ENCODE measurements at places on chromosomes 2 and 18.

GRCh38 chr2:40282428-40282827 lies 169.5 kb downstream of the SLC8A1 start:
- no peak for DNase-seq

- no peak for DNase-seq
Observed at GRCh38 chr2:12554224-12555011, 162.3 kb upstream of the TRIB2 start.

DNA sequence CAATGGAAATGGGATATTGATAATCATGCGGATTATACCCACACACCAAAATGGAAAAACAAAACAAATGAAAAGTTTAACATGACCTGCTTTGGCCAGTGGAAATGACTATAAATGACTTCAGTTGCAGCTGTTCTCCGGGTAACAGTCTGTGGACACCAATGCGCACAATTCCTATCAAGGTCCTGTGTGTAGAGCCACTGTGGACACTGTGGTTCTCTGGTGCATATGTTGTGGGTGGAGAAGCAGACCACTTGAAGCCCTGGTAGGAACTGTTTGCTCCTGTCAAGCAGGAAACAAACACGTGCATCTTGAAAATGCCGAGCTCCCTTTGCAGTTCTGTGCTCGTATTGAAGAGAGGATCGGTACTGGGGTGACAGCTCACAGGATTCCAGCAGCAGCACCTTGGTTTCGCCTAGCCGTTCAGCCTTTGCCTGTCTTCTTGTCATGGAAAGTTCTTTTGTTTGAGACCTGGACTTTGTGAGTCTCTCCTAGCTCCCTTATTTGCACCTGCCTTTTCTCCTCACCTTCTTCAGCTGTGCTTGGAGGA lies 32.9 kb downstream of the NCK2 start:
- DNase-seq = no peak

GRCh38 chr2:234955091-234955591 lies 3.3 kb downstream of the SH3BP4 start:
- DNase-seq = peak; percentile 67

DNA sequence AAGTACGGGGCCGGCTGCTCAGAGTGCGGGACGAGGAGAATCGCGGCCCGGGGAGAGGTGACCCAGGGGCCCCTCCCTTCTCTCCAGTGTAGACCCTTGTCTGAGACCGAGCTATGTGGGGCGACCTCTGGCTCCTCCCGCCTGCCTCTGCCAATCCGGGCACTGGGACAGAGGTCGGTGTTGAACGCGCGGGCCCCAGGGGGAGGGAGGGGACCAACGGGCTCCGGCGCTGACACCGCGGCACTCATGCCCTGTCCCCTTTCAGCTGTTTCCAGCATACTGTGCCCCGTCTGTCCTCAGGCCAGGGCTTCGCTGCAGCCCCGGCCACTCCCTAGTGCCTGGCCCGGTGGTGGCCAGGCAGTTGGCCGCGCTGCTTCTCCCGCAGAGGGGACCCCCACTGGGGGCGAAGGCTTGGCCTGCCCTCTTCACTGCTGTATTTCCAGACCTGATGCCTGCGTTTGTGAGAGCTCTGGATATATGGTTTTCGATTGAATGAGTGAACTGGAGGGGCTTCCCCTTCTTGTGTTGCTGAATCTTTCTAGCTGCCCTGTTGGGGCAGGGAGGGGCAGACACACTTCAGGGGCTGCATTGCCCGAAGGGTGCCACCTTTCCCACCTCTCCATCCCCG lies 809 bp downstream of the DBI start:
- peak; percentile 81 for DNase-seq

DNA sequence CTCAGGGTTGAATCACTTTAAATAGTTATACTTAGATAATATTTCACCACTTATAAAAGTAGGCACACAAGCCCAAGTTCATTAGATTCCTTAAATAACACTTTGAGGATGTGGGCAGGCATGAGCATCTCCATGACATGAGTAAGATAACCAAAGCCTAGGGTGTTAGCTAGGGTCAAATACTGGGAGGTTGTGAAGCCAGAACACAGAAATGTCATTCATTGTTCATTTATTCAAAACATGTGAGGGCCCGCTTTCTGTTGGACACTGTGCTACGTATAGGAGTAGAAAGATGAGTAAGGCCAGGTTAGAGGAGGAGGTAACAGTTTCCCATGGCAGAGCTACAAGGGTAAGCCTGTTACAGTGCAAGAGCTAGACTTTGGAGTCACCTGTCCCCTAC lies 93.5 kb upstream of the NEDD4L start:
- DNase-seq = no peak

DNA sequence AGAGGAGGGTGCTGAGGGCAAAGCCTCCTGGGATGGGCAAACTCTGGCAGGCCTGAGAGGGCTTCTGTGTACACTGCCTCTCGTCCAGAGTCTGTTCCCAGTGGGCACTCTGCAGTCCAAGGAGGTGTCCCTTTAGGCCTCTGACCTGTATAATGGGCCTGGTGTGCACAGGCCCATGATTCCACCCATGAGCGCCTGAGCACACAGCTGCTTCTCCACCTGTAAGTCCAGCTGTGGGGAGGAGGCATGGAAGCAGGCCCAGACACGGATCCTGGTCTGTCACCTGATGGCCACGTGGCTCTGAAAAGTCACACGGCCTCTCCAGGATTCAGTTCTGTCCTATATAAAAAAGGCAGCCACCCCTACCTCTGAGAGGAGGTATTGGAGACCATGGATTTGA lies 57.0 kb downstream of the PARD6G start:
- peak; percentile 62 for DNase-seq

DNA sequence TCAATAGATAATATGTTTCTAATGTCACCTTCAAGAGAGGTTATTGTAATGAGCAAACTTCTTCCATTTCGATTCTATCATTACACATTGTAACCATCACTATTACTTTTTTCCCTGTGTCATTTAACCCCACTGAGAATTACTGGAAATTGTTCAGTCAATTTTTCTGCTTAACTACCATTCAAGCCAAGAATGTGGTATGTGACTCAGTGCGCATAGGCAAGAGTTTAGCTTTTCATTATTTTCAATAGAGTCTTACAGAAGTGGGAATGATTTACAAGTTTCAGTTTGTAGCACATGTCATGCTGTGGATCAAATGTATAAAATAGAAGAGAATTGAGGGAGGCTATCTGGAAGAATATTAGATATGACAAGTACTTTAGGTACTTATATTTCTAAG lies 34.3 kb upstream of the PIEZO2 start:
- DNase-seq = no peak

GRCh38 chr2:239371726-239372686 lies 28.8 kb downstream of the HDAC4 start:
- DNase-seq = peak; percentile 65

DNA sequence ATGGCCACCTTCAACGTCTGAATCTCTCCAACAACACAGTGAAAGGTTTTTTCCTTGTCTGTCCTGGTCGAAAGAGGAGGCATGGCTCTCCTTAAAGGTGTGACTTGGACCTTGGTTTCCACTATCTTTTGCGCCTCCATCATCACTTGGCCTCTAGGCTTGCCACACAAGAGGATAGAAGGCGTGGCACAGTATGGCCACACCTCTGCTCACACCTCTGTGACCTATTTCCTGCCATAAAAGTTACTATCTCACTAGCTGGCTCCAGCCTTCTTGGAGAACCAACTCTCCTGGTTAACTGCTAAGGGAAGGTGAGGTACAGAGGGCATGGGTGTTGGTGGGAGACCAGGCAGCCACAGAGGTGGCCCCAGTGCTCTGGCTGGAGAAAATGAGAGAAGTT lies 165.9 kb downstream of the UXS1 start:
- no peak for DNase-seq

DNA sequence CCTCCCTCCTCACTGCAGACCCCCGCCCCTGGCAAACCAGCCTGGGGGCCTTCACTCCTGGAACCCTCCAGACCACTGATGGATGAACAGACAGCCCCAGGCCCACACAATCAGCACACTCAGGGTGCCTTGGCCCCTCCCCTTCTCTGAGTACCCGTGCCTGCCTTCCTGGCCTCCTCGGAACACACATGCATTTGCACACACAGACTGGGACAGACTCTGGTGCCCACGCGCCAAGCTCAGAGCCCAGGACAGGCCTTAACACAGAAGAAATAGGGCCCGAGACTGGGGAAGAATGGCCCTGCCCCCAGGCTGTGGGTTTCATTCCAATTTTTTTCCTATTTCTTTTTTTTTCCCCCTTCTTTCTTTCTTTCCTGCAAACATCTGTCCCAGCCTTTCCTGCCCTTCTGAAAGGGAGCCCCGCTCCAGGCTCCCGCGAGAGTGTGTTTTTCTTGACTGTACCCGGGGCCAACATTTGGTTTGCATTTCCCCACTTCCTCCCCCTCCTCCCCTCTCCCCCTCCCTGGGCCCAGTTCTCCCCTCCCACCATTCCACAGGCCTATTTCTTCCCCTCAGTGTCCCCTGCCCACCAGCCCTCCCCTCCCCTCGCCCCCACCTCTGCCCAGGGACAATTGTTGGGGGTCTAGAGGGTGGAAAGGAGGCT lies 618 bp upstream of the TNS1 start:
- DNase-seq = no peak
